ENCODE measurements at places on chromosomes 12 and 14.
A peak's percentile ranks its signal among the peaks of the same experiment; 100 is the strongest.

- no peak for DNase-seq
Observed at GRCh38 chr14:99768381-99768780, 24.8 kb upstream of the EML1 start.

GRCh38 chr12:104490186-104490585 is 33.4 kb downstream of the CHST11 start:
- DNase-seq, result peak; percentile 30

GRCh38 chr14:20093442-20093841 is 17.1 kb upstream of the OR4K17 start:
- DNase-seq, result no peak

GRCh38 chr14:66539034-66539433 is 31.1 kb downstream of the GPHN start:
- DNase-seq, result no peak

DNA sequence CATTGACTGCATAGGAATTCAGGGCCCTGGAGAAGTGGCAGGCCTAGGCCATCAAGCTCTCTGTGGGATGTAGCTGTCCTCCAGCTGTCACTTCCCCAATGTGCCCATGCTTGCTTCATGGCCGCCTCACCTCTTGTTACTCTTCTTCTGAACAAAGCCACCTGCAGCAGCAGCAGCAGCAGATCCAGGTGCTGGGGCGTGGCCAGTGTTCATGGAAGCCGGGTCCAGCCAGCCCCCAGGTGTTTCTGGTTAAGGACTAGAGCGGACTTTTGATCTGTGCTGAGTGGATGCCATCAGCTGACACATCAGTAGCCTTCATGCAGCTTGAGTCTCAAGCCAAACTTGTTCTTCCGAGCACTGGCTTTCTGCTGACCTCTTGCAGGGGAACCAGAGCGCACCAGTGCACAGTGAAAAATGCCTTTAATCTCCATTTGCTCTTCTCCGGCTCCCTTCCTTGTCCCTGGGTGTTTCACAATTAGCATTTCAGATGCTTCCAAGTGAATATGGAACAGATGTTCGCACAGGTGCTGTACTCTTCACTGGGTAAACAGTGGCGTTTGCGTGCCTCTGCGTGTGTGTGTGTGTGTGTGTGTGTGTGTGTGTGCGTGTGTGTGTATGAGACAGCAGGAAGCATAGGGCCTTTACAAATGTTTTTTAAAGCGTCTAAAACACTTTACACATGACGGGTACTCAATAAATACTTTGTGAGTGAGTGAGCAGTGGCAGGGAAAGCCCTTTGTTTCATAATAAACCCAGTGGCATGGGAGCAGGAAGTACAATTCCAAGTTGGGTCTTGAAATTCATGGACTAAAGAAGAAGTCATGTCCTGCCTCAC is 20.1 kb downstream of the TPCN1 start:
- peak; percentile 85 for DNase-seq

DNA sequence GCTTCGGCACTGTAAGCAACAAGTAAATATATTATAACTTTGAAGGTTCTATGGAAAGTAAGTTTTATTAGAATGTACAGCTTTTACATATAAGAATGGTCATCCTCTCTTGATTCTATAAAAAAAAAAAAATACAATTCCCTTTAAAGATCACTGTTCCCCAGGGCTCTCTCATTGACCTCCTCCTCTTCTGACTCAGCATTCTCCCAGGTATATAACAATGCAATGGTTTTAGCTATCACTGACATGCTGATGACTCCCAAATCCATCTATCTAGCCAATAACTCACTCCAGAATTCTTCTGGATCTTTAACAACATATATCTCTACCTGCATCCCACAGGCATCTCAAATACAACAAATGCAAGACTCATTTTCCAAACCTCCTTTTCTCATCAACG is 62.7 kb downstream of the EEA1 start:
- DNase-seq, result no peak

DNA sequence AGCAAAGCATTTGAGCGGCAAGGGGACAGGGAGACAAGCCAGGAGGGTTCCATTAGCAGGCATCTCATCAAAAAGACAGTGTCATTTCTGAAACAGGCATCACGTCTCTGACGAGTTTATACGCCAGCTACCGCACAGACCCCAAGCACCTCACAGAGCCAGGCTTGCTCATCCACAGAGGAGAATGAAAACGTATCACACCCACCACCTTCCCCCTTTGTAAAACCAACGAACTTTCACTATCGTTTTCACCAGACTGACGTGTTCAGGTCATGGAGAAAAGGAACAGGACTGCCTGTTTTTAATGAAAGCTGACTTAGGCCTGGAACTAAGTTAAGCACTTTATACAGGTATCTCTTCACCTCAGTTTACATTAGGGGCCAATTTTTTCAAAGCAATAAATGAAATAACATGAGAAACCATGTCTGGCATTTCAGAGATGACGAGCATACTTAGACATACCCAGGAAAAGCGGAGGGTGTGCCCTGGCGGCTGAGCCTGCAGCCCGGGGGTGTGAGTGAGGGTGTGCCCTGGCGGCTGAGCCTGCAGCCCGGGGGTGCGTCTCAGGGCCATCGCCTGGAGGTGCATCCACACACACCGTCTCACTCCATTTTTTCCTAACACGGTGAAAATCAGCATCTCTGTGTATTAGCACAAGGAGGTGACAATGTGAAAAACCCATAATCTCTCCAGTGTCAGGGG is 41.9 kb downstream of the STX2 start:
- DNase-seq, result no peak

- DNase-seq, result peak; percentile 6
Observed at GRCh38 chr12:15494329-15495046, 172.2 kb downstream of the PTPRO start.

DNA sequence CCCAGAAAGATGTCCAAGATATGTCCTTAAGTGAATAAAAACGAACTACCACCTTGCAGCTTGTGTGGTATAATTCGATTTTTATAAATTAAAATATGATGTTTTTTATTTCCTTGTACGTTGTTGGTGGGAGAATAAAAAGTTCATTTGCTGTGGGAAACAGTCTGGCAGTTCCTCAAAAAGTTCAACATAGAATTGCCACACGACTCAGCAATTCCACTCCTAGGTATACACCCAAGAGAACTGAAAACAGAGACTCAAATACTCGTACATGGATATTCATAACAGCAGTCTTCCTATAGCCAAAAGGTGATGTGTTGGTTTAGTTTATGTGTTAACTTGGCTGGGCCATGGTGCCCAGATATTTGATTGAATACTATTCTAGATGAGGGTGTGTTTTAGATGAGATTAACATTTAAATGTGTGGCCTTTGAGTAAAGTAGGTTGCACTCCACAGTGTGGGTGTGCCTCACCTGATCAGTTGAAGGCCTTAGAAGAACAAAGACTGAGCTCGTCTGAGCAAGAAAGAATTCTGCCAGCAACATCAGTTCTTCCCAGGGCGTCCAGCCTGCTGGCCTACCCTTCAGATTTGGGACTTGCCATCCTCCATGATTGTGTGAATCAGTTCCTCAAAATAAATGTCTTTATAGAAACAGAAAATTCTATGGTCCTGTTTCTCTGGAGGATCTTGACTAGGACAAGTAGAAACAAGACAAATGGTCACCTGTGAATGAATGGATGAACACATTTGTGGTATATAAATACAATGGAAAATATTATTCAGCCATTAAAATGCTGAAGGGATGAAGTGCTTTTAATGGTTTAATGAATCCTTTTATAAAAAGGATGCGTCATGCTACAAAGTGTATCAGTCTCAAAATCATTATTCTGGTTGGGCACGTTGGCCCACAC is 5.1 kb upstream of the DENR start:
- DNase-seq, result peak; percentile 51

- DNase-seq, result no peak
Observed at GRCh38 chr14:46048127-46048526, 603.5 kb downstream of the RPL10L start.

DNA sequence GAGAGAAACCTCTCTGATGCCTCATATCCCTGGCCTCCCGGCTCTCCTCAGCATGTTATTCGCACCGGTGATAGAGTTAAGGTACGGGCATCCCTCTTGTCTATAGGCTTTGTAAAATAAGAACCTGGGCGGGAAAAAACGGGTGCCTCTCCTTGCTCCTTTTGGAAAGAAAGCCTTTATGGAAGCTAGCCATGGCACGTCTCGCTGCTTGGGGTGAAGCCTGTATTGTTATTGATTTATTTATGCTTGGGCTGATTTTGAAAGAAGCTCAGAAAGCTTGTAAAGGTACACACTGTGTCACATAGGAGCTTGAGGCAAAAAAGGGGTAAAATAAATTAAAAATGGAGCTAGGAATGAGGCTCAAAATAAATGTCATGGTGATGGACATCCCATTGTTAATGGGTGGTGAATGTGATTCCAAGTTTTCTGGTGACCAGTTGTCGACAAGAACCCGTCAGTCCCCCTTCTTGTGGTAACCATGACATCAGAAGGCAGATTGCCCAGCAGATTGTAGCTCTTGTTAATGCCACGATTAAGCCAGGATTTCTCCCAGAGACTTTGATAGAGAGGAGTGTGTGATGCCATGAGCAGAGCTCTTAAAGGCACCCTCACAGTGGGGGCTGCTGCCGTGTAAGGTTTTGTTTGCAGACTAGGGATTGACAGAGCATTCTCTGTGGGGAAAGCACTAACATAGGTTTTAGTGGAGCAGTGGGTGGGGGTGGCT is 50.4 kb upstream of the ASPG start:
- DNase-seq, result no peak

GRCh38 chr12:131456301-131457027 is 254.4 kb upstream of the SFSWAP start:
- no peak for DNase-seq

GRCh38 chr12:130878193-130879185 is 6.6 kb downstream of the RAN start:
- no peak for DNase-seq

- peak; percentile 73 for DNase-seq
Observed at GRCh38 chr12:38886064-38886463, 19.3 kb downstream of the CPNE8 start.

- DNase-seq, result no peak
Observed at GRCh38 chr12:28512406-28512805, 322.1 kb downstream of the CCDC91 start.

GRCh38 chr12:11577658-11578260 is 71.7 kb upstream of the ETV6 start:
- no peak for DNase-seq

- DNase-seq, result no peak
Observed at GRCh38 chr12:116862167-116862566, 19.1 kb downstream of the HRK start.

- DNase-seq, result no peak
Observed at GRCh38 chr12:106586803-106587684, 4.2 kb downstream of the RFX4 start.

DNA sequence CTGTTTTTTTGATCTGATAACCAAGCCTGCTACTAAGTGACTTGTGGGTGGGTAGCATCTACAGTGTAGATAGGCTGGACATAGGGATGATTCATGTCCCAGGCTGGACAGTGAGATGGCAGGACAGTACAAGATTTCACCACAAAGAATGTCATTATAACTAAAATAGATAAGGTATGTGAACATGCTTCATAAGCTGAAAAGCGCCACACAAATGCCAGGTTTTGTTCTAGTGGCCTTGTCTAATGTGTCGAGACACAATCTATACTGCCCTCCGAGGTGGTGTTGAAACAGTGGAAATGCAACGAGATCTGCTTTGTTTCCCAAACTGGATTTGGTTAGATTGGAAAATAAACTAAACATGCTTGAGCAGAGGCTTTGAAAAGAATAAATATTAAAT is 4.4 kb downstream of the LGALS3 start:
- peak; percentile 76 for DNase-seq

GRCh38 chr12:27366621-27367020 is 34.0 kb downstream of the BMAL2 start:
- DNase-seq, result no peak

GRCh38 chr12:78441737-78442453 is 422.7 kb upstream of the SYT1 start:
- no peak for DNase-seq

- DNase-seq, result peak; percentile 52
Observed at GRCh38 chr14:93308686-93309345, 24.0 kb downstream of the BTBD7 start.

DNA sequence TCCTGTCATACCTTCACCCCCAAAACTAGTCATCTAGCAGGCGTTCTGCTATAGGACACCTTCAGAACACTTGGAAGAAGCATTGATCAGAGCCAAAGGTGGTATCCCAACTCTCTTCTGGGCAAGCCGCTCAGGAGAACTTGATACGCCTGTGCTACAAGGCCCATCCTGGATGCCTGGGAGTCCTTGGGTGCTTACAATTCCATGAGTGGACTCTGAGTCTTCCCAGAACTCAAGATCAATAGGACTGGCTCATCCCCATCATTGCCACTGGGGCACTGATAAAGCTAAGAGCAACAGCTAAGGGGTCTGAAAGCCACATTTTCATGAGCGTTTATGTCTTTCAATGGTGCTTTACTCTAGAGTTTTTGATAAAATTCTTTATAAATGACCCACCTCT is 1.9 kb downstream of the SPTB start:
- DNase-seq, result no peak

DNA sequence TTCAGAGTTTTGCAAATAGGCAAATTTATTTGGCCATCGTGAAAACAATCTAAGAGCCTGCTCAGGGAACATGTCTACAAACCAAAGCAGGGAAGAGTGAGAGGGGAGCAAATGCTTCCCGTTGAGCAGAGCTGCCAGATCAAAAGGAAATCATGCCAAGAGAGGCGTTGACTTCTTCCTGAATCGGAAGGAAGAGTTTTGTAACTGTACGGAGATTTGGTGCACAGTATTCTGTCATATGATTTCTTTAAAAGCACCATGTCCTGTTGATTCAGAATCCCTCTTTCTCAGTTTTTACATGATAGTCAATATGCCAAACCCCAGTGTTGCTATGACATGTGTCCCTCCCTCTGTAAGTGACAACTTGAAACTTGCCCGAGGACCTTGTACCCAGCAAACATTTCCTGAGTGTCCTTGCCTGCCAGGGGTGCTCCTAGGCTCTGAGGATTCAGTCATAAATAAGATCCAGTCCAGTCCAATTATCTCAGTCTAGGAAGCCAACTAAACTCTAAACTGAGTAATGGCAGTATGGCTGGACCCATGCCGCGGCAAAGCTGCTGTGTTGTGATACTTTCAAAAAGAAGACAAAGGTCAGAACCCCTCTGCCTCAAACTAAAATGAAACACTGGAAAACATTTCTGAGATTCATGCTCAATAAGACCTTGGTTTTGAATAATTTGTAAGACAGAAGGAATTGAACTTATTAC is 300.1 kb upstream of the FKBP4 start:
- peak; percentile 50 for DNase-seq

DNA sequence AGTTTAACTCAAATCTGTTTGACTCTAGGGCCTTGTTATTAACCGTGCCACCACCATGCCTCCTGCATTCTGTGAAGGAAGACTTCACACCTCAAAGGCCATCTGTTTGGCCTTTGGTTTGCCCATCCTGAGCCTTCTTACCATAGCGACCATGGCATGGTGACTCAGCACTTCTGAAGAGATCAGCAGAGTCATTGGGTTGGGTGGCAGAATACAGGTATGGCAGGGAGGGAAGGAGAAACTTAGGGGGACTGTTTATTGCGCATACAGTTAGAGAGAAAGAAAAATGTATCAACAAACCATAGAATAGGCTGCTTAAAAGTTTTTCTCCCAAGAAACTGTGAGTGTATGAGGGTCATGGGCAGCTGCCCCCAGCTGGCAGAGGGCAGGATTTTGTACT is 49.2 kb downstream of the DAD1 start:
- no peak for DNase-seq

All from suppressor macrophage treated with lipopolysaccharide for 1 hour (primary cell).